ENCODE measurements at places on chromosomes 13 and 19.
A peak's percentile ranks its signal among the peaks of the same experiment; 100 is the strongest.

DNA sequence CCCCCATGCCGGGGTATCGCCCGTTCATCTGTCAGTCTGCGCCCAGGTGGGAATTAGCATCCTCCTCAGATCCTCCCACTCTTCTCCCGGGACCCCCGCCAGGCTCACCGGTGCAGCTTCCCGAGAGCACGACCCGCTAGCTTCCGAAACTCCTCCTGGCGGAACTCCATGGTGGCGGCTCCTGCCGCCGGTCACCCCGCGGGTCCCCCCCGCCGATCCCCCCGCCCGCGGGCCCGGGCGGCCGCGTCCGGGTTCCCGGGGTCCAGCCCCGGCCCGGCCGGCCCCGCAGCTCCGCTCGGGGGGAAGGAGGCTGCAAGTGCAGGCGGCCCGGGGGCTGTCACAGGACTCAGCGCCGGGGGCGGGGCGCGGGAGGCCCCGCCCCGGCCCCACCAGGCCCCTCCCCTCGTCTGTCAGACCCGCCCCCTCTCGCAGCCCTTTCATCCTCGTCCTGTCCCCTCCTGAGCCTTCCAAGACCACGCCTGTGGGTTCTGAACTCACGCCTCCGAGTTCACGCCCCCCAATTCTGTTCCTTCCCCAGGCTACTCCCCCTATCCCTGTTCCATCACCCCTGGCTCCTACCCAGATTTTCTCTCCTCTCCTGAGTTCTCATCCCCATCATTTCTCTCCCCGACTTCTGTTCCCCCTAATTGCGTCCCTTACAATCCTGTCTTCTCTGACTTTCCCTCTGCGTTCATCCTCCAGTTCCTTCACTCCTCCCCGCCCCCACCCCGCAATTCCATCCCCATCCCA lies at the start of gene SLC17A7:
SLC17A7 (minus strand) TSS at position 318 of the 750 bp plus-strand sequence; CDS start at position 170, 148 bp downstream.
- no peak for DNase-seq

GRCh38 chr19:34350161-34350561 lies 14.8 kb upstream of the GPI start:
- DNase-seq: no peak

DNA sequence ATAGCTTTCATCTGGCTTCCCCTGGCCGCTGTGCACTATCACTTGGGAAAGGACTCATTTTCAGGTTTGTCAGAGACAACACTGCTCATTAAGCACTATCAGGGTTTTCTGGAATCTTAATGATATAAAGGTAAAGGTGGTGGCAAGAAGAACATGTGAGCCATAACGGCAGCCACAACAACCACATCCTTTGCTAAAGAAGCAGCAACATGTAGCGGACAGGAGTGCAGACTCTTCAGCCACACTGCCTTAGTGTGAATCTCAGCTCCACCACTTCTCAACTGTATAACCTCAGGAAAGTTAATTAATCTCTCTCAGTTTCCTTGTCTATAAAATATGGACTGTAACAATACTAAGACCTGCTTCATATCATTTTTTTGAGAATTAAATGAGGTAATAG lies 24.1 kb upstream of the MIR17HG start:
- DNase-seq: no peak

DNA sequence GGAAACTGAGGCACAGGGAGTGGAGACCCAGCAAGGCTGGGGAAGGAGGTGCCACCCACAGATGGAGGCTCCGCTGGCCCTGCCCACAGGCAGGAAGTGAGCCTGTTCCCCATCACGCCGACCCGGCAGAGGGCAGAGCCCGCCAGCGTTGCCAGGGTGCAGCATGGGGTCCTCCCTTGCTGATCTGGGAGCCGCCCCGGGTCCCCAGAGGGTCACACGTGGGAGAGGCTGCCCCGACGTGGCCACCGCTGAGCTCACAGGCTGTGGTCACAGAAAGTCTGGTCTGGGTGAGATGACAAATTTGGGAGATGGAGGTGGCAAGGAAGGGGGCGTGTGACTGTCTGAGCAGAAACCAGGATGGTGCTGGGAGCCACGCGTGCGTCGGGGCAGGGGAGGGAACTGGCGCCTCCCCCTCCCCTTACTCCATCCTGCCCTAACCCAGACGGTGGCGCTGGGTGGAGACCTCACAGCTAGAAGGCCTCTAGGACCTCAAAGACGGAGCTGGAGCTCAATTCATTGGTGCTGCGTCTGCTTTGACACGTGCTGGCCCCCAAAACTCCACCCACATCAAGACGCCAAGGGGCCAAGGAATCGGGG lies 7.7 kb downstream of the MEX3D start:
- DNase-seq: no peak

DNA sequence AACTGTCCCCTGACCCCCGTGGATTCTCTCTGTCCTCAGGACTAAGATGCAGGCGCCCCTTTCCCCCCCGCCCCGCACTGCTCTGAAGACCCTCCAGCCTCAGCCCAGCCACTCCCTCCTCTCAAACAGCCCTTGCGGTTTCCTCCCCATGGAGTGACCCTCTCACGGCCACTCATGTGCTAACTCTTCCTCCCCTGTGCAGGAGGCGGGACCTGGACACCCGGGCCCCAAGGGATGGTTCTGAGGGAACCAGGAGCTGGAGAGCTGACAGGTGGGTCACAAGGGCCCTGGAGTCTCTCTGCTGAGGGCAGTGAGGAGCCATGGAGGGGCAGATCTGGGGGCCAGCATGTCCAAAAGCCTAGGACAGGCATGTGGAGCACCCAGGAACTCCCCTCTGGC lies 1.9 kb downstream of the ISOC2 start:
- no peak for DNase-seq

GRCh38 chr13:30334663-30335386 lies 27.5 kb upstream of the KATNAL1 start:
- no peak for DNase-seq

DNA sequence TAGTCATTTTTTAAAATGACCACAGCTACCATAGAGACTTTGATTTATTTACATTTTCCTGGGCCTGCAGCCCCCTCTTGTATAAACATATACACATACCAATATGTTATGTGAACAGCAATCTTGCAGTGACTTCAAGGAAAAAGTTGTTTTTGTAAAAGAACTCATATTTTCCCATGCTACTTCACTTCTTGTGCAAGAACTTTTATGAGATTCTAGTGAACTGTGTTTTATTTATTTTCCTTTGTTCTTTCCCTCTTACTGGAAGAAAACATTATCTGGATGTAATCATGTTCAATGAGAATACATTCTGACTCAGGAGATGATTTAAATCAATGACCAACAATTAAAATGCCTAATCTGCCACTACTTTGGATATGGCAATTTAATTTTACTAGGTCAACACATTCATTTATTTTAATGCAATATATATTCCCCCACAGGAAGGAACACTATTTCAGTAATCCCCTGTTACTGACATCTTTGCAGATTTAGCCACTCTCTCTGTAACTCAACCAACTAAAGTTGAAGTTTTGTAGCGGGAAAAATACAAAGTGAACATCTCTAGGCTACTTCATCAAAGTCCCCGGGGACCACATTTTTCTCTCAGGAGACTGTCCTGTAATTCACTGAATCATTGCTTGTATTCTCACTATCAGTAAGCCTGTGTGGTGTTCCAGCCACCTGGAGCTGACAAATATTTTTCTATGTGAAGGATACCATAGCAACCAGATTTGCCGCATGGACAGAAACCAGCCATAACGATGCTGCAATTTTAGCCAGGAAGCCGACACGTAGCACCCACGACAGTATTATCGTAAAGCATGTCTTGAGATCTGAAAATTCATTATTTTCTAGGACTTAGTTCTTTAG lies 90.5 kb downstream of the STARD13 start:
- DNase-seq: peak; percentile 78

GRCh38 chr19:30047432-30047831 lies 105.4 kb downstream of the URI1 start:
- no peak for DNase-seq
